ENCODE measurements at places on chromosomes 2 and 18.

DNA sequence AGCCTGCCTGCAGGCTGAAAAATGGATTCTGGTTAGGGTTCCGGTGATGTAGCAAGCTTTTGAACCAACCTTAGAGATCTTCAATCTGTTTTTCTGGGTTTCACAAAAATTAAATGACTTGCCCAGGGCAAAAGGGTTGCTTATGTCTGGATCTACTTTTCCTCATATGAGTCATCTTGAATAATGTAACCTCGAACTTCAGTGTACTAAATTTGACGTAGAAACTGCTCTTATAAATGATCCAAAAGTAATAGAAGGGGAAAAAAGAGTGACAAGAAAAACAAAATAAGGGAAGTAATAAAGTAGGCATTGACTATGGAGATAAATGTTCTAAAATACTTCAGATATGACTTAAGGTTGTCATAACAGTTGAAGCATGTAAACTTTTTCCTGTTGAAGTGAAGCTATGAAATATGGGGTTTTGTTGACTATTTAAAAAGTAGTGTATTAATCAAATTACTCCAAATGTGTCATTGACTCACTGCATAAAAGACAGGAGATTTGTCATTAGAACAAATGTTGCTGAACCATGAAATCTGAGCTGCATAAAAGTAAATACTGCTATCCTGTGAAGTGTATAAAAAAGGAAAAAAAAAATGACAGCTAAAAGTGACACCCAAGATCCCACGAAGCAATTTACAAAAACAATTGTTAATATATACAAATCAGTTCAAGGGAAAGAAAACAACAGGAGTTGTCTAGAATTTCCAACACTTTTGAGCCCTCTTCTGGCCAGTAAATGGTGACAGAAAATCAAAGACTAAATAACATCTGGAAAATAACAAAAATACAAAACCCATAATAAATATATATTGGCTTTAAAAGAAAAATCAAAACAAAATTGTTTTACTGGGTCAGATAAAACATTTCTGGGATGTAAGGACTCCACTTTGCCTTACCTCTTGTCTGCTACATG is 103.6 kb upstream of the SERPINE2 start:
- DNase-seq, result no peak

DNA sequence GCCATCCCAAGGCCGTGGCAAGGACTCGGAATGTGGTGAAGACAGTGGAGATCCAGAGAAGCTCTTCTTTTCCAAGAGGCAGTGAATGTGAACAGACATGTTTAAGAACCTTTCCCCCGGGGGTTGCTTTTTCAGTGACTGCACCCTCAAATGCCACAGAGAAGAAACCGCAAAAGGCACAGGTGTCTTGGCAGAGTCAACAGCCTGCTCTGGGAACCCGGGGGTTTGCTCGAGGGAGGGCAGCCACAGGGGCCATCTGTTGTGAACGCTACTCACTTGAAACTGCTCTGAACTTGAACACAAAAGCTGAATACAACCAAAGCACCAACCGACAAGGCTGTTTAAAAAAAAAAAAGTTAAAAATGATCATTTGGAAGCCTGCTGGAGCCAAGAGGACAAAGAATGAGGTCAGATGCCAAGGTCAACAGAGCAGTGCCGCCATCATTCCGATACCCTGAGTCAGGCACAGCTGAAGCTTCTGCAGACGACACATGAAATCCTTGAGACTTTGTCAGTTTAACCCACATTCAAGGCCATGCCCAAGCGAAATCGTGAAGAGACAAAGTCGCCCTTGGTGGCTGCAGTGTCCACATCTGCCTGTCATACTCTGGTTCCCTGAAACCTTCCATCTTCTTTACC is 47.4 kb downstream of the PSMG2 start:
- no peak for DNase-seq

- DNase-seq, result no peak
Measured at GRCh38 chr18:4232656-4233055, 222.5 kb downstream of the DLGAP1 start.

- no peak for DNase-seq
Measured at GRCh38 chr2:43269706-43270105, 43.3 kb upstream of the ZFP36L2 start.

DNA sequence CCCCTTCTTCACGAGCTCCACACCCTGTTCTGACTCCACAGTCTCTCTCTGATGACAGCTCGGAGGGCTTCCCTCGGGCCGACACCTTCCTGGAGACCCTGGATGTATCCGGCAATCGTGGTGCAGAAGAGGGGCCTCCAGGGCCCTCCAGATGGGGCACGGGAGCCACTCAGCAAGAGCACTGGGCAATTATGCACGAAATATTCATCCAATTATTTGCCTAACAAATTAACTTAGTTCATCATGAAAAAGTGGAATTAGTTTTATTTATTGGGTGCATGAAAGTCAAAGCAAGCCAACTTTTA is 277.3 kb upstream of the HDAC4 start:
- no peak for DNase-seq

GRCh38 chr18:48297139-48297538 is 112.0 kb downstream of the ZBTB7C start:
- no peak for DNase-seq
